ENCODE measurements at places on chromosomes 3 and 15.

DNA sequence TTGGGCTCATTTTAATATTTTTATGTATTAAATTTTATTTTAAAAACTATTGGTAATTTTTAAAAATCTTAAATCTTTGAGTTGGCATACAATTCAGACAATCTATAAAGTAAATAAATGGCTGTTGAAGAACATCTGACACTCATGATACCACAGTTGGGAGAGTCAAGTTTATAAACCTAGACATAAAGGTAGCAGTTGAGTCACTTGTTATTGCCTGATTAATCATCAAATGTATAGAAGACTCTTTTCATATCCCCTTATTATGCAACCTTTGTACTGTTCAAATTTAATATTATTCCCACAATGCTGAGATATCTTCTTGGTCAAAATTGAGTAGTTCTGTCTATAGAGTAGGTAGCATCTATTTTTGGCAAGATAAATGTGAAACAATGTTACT lies 19.6 kb downstream of the PAQR9 start:
- no peak for DNase-seq

GRCh38 chr15:98381446-98381845 lies 266.9 kb upstream of the IGF1R start:
- DNase-seq, result no peak

DNA sequence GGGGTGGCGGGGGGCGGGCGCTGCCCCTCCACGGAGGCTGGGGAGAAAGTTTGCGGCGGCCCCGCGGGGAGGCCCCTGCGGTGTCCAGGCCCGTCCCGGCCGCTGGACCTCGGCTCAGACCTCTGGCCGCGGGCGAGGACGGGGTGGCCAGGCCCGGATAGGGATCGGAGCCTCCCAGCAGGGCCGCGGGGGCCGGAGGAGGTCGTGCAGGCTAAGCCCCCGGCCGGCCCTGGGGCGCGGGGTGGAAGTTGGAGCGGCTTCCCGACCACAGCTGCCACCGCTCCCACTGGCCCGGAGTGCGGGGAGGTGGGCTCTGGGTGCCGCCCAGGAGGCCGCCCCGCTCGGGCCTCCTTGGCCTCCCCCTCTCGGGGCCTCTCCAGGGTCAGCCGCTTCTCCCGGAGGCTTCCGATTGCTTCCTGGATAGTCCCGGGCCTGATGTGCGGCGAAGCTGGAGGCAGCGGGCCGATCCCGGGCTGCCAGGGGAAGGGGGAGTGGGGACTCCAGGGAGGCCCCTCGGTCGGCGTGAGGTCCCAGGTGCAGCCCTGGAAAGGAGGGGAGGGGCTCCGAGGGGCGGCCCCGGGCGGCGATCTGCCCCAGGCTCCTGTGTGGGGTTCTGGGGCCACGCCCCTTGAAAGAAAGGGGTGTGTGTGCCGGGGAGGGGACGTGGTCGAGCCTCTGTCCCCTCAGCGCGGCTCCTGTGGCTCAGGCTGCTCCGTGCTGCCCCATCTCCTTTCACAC lies 907 bp downstream of the PLXNA1 start:
- DNase-seq, result no peak

- DNase-seq, result no peak
Measured at GRCh38 chr15:64580696-64581407, 120.5 kb downstream of the ZNF609 start.

- DNase-seq, result no peak
Measured at GRCh38 chr3:57109437-57110199, 49.2 kb downstream of the SPATA12 start.

DNA sequence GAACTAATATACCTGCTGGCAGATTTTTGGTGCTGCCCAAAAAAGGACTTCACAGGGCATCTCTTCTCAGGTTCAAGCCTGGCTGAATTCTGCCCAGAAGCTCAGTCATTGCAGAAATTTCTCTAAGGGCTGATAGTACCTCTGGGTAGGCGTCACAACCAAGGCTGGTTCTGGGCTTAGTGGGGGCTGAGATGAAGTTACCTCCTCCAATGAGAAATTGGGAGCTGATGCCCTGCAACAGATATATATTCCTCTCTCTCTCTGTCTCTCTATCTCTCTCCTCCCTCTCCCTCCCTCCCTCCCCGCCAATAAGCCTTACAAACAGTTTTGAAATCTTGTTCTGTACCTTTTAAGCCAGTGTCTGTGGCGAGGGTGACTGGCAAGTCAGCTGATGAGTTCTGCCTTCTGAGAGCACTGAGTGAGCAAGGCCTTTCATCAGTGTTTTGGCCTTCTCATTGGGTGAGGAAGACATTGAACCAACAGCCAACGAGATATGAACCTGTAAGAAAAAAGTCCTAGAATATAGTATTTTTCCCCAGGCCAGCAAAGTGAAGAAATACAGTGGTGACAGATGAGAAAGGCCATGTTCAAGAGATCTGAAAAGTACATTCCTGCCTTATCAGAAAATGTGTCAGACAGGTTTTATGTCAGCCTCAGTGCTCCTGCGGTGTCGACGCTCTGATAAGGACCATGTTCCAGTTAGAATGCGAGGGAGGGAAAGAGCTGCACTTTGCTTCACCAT lies 45.5 kb downstream of the TMEM39A start:
- no peak for DNase-seq
